SHP77 treated with DMSO at 0.1 percent for 48 hours (cell line): ENCODE measurements at places on chromosomes 13 and 19.

GRCh38 chr13:110980921-110981320 is 66.1 kb upstream of the ANKRD10 start:
- DNase-seq: no peak

DNA sequence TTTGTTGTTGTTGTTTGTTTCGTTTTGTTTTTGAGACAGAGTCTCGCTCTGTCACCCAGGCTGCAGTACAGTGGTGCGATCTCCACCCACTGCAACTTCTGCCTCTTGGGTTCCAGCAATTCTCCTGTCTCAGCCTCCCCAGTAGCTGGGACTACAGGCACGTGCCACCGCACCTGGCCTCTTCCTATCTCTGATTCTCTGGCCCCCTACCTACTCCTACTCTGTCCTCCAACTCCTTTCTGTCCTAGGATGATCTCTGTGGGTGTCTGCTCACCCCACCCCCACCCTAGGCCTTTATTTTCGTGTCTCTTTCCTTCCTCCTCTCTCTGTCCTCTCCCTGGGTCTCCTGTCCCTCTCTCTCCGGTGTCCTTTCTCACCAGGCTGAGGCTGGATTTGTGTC is 1.2 kb downstream of the PIH1D1 start:
- no peak for DNase-seq

DNA sequence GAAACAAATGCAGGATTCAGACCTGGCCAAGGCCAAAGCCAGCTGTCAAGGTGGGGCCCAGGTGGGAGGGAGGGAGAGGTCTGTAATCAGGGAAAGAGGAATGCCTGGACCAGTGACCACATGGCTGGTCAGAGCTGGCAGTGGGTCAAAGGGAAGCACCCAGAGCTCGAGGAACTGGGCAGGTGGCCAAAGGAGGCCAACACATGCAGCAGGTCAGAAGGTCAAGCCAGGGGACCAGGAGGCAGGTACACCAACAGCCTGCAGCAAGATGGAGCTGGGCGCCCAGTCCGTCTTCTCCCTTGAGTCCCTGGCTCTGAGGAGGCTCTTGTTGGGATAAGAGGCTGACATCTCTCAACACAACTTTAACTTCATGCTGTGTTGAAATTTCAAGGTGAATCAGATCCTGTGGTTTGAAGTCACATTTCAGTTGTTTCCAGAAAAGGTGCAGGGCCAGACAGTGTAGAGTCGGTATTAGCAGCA is 17.1 kb downstream of the GPATCH1 start:
- DNase-seq: no peak

DNA sequence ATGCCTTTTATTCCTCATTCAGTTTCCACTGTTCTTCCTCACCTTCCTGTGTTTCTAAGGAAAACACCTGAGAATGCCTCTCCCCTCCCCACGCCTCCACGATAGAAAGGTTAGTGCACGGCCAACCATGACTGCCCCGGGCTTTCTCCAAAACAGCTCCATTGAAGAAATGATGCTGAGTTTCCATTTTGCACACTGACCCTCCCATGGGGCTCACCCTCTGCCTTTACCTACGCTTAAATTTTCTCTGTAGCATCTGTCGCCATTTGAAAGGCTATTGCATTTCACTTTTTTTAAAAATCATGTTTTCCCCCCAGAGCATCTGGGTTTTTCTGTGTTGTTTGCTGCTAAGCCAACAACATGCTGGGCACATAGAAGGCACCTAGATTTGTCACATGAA is 48.2 kb downstream of the ABCC4 start:
- DNase-seq: no peak

GRCh38 chr19:17248011-17248776 is 2.5 kb upstream of the NR2F6 start:
- DNase-seq: no peak
